Caco-2 (cell line): ENCODE measurements at places on chromosomes 12 and 14. TPM values are rescaled to one million over a fixed set of nuclear protein-coding genes. Genes with fewer than 3 reads are reported as not detected.

GRCh38 chr14:69518289-69519101 lies 34.0 kb downstream of the PLEKHD1 start:
- no peak for DNase-seq

GRCh38 chr14:101228949-101229541 lies 325.5 kb upstream of the RTL1 start:
- peak; percentile 9 for DNase-seq

DNA sequence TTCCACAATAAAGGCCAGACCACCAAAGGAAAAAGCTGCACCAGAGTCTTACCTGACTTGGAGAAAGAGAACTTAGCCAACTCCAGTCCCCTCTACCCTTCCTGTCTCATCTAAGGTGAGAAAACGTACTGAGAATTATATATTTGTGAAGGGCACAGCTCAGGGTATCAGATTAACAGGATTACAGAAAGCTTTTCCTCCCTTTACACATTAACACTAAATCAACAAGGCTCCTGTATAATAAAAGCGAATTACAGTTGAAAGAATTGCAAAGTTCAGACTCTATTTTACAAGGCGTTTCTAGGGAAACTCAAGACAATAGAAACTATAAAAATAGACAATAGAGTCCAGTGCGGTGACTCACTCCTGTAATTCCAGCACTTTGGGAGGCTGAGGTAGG lies 82.7 kb upstream of the RPL10L start:
- no peak for DNase-seq

USP30 gene
- total RNA-seq: 11.9 and 12.3 TPM in 2 replicates

- no peak for DNase-seq
These were observed 141.6 kb downstream of the GLT1D1 start for GRCh38 chr12:128994856-128995255.

GPD1 gene
- total RNA-seq: 1.5 and 1.9 TPM in 2 replicates

- DNase-seq: no peak
These were observed 13.7 kb downstream of the CFL2 start for GRCh38 chr14:34700622-34701130.

CCDC177 gene
- 0.56 and 0.82 TPM in 2 replicates for total RNA-seq

POLE gene
- 167 and 170 TPM in 2 replicates for total RNA-seq

KRT81 gene
- 0.28 and 0.45 TPM in 2 replicates for total RNA-seq

- DNase-seq: no peak
These were observed 429.1 kb downstream of the RAD51B start for GRCh38 chr14:68248481-68249255.

DNA sequence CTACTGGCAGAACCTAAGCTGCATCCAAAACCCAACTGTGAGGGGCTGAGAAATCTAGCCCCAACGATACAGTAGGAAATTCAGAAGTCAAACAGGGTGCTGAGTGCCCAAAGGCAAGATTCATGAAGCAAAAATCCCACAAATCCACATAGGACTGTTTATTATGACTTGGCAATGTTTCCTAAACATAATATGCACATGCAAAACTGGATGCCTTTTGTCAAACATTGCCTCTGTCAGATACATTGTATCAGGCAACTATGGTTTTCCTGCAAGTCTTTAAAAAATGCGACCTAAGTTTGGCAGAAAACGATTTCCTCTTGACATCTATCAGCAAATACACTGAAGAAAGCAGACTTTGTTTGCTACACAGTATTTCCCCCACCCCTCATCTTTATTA lies 27.3 kb upstream of the YARS2 start:
- DNase-seq: no peak

DNA sequence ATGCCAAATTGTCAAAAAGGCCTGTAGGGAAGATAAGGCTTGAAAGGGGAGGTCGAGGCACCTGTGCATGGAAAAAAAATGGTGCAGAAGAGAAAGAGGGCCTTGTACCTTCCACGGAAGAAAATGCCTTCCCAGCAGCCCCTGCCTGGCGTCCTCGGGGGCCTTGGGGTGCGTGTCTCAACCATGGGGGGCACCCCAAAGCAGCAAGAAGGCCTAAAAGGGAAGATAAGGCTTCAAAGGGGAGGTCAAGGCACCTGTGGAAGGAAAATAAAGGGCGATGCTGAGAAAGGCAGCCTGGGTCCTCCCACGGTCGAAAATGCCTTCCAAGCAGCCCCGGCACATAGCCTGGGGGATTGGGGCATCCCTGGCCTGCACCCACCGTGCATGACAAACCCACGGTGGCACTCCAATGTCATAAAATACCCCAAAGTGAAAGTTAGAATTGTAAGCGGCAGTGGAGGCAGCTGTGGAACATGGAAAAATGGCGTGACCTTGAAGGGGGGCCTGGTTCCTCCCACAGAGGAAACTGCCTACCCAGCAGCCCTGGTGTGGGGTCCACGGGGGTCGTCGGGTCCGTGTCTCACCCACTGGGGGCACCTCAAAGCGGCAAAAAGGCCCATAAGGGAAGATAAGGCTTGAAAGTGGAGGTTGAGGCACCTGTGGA lies 275.0 kb downstream of the ALG10 start:
- no peak for DNase-seq

DNA sequence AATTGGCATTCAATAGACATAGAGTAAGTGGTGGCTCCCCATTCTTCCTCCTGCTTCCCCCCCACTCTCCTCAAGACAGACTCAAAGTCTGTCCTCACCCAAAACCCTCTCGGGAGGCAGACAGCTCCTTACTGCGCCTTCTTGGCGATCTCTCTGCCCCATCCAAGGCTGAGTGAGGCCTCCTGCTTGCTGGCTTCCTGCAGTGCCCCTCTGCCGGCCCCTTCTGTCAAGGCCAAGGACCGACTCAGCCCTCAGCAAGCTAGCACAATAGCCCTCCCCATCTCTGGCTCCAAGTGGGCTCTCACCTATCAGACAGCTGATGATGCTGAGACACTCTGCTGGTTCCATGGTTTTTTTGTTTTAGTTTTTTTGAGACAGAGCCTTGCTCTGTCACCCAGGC lies 62.5 kb upstream of the DLK1 start:
- no peak for DNase-seq

GRCh38 chr14:95316821-95317220 lies 2.9 kb downstream of the CLMN start:
- no peak for DNase-seq

DNA sequence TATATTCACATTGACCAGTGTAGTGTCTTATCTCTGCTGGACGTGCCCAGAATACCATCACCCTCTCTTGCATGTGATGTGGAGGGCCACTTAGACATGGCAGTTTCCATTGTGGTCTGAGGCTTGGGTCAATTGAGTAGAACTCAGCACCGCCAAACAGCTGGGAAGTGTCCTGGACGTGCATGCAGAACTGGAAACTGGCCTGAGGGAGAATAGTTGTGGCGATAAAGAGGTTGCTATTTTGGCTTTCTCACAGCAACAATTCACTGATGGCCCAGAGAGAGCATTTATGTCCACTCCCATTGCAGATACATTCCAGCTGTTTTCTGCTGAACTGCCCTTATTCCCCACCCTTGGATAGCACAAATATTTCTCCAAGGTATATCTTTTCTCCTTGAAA lies 210.1 kb upstream of the DAAM1 start:
- no peak for DNase-seq

DIO2 gene
- 3.4 and 4.9 TPM in 2 replicates for total RNA-seq

DNA sequence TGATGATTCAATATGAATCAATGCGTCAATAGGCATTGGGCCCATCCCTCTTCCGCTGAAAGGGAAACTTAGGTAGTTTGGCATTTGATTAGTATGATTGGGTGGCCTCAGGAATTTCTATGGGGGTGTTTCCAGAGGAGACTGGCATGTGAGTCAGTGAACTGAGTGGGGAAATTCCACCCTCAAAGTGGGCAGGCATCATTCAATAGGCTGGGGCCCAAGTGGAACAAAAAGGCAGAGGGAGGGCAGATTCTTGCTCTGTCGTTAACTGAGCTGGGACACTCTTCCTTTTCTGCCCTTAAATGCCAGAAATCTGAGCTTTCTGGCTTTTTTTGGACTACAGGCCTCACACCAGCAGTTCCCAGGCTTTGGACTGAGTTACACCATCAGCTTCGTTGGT lies 373.5 kb downstream of the RPS29 start:
- DNase-seq: no peak

- DNase-seq: peak; percentile 72
These were observed 482 bp downstream of the TMEM30B start for GRCh38 chr14:61280526-61281185.

DNA sequence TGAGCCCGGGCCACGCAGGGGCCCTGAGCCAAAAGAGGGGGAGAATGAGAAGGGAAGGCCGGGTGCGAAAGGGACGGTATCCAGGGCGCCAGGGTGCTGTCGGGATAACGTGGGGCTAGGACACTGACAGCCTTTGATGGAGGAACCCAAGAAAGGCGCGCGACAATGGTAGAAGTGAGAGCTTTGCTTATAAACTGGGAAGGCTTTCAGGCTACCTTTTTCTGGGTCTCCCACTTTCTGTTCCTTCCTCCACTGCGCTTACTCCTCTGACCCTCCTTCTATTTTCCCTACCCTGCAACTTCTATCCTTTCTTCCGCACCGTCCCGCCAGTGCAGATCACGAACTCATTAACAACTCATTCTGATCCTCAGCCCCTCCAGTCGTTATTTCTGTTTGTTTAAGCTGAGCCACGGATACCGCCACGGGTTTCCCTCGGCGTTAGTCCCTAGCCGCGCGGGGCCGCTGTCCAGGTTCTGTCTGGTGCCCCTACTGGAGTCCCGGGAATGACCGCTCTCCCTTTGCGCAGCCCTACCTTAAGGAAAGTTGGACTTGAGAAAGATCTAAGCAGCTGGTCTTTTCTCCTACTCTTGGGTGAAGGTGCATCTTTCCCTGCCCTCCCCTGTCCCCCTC lies 3.0 kb downstream of the SSTR1 start:
- no peak for DNase-seq

GRCh38 chr12:47561746-47562145 lies 144.1 kb downstream of the RPAP3 start:
- no peak for DNase-seq
